ENCODE measurements at places on chromosomes 2 and 18.

DNA sequence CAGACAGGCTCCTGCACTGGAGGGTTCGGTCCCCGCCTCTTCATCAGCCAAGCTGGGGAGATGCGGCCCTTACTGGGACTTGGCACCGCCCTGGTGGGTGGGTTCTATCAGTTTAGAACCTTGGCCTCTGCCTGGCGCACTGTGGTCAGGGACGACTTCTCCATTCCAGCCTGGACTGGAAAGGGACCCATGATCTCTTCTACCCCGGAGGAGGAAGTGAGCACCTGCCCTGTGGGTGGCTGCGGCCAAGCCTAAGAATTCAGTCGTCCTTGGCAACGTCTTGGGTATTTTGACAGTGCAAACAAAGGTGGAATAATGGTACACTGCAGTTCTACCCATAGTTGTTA, 106.9 kb upstream of the CD302 start:
- no peak for DNase-seq

GRCh38 chr2:50594233-50594632, 437.7 kb downstream of the NRXN1 start:
- DNase-seq = no peak

GRCh38 chr2:30293303-30293921, 62.1 kb downstream of the LBH start:
- no peak for DNase-seq

DNA sequence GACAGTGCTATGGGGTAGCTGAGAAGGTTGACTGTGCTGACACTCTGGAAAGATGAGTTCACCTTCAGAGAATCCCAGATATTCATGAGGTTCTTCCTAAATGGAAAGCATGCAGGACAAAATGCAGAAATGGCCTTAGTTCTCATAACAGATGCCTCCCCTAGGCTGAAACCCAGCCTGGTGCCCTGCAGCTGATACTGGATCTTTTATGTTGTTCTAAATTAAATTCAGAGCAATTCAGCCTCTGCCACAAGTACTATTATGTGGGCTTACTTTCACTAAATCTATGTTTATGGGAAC, 172.0 kb upstream of the SERPINE2 start:
- DNase-seq = no peak

- DNase-seq = no peak
Measured at GRCh38 chr2:233470839-233471238, 95.7 kb downstream of the USP40 start.

GRCh38 chr2:105373895-105374401, 24.9 kb downstream of the FHL2 start:
- no peak for DNase-seq

DNA sequence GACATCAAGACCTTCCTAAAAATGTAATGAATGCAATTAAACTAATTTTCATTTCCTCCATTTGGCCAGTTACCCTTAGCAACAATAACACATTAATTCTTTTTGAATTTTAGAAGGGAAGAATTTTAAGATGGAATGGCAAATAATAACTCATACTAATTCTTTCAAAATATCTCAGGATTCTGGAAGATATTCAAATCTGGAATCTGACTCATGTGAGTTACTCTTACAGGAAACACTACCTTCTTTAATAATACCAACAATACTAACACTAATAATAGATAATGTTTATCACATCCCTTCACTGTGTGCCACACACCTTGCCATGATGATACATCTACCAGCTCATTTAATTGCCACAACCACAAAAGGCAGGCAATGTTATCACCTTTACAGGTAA, 46.4 kb downstream of the ZNF521 start:
- no peak for DNase-seq

GRCh38 chr18:939958-940357, 35.3 kb downstream of the ADCYAP1 start:
- no peak for DNase-seq

- DNase-seq = no peak
Measured at GRCh38 chr18:51069885-51070284, 39.9 kb downstream of the SMAD4 start.

DNA sequence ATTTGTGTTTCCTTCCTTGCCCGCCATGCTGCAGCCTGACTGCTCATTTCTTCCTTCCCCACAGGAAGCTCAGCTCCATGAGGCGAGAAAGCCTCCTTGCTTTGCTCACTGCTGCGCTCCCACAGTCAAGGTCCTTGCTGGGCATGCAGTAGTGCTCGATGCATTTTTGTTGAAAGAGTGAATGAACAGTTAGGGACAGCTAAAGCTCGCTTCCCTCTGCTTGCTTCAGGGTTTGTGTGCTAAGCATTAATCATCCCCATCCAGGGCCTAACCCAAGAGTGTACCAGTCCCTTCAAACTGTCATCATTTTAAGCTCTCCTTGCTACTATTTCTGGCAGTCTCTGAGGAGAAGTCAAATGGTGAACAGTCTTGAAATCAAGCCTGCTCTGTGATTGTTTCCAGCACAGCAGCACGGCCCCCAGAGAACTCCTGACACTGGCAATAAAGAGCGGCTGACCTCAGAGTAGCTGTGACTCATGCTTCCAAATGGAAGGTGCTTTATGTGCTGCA, 171.7 kb upstream of the SOX11 start:
- DNase-seq = no peak

DNA sequence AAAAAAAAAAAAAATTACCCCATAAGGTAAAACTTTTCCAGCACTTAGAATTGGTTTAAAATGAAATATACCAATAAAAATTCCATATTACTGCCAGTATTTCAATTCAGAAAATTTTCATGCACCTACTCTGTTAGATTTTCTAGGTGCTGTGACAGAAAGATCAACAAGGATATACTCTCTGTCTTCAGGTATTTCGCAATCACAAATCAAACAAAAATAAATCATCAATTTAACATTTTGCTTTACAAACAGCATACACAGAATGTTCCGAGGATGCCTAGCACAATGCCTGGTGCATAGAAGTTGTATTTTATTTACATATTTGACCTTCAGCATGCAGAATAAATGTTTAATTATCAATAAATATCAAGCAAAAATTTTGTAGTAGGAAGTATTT, 66.5 kb downstream of the RBBP8 start:
- DNase-seq = no peak

DNA sequence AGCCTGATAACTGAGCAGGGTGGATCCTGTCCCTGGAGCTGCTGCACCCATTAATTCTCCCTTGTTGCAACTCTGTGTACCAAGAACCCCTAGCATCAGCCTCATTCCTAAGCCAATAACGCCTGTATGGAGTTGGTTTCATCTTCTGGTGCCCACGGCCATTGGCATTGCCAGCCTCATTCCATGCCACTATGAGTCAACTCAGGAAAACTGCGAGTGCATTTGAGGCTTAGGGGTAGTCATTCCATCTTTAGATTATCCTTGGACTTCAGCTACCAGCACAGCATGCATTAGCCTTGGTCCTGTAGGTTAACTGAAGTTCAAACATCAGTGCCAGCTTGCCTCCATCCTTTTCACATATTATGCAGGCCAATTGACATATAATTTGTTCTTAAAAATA, 1.4 kb upstream of the TRIM54 start:
- no peak for DNase-seq

GRCh38 chr2:128160616-128161275, 69.7 kb downstream of the UGGT1 start:
- no peak for DNase-seq

DNA sequence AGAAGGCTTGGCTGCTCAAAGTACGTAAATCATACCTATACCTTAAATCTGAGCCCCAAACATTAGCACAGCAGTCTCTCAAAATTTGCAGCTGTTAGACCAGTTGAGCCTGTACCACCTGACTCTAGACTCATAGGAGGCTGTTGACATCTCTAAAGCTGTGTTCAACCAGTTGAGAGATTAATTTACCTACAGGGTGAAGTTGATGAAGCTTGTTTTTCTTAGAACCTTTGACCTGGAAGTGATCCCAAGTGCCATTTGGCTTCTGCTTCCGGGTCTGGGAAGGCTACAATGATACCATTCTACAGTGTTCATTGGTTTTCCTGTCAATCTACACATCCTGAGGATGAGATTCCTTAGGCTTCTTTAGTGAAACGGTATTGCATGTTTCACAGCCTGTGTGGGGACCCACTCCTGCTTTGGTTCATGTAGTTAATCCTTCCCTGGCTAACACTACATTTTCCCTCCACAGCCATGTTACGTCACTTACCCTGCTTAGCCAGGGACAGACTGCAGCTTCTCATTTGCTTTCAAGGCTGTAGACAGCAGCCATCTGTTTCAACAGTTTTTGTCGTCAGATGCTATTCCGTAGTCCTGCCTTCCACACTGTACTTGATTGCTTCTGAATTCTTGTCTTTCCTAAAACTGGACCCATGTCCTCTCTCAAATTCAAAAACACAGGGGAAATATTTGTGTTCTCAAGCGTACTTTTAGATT, 4.7 kb upstream of the IL1RL2 start:
- DNase-seq = no peak

- DNase-seq = no peak
Measured at GRCh38 chr2:62706721-62707521, 1.4 kb downstream of the EHBP1 start.

DNA sequence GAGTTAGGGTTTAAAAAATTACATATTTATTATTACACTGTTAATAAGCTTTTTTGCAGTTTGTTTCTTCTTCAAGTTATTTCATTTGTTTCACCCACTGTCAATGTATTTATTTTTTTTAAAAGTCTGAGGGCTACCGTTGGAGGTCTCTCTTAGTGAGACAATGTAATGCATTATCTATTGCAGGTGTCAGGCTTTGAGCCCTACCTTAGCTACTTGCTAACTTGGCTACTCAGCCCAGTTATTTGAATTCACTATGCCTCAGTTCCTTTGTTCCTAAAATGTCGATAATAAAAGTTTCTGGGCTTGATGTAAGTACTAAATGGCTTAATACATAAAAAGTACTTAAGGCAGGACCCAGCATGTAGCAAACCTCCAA, 458 bp upstream of the TFPI start:
- DNase-seq = no peak

DNA sequence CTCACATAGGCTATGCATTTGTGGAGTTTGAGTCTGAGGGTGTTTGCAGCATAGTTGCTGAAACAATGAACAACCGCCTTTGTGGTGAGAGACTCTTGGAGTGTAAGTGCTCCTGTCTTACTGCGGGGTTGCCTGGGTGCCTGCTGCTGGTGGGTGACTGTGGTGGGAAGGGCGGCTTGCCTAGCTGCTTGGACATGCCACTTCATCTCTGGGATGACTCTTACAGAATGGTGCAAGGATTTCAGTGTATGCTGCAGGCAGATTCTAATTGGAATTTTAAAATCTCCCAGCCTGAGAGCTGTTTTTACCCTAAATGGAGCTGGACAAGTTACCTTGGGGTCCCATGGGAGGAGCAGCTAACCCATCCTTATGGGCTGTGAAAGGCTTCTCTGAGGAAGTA, 50.1 kb downstream of the CYP27C1 start:
- DNase-seq = no peak

DNA sequence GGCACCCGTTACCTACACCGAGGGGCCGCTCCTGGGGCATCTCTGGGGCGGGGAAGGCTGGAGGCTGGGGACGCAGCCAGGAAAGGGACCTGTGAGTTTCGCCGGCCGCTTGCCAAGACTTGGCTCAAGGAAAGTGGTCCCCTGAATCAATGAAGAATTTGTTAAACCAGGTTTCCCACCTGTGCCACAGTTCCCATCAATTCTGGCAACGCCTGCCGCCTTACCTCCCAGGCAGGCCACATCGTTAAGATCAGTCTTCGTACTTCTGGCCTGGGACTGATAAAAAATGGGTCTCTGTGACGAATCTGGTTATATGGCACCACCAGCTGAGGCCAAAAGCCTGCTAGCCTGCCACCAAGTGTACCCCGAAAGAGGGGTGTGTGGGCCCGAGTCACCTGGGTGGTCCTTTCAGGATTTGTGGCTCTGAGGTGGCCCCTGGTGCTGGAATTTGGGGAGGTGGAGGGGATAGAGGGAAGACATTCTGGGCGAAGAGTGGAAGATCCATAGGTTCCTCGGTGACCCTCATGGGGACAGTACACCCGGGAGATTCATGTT, 789 bp upstream of the TGFA start:
- DNase-seq = no peak

DNA sequence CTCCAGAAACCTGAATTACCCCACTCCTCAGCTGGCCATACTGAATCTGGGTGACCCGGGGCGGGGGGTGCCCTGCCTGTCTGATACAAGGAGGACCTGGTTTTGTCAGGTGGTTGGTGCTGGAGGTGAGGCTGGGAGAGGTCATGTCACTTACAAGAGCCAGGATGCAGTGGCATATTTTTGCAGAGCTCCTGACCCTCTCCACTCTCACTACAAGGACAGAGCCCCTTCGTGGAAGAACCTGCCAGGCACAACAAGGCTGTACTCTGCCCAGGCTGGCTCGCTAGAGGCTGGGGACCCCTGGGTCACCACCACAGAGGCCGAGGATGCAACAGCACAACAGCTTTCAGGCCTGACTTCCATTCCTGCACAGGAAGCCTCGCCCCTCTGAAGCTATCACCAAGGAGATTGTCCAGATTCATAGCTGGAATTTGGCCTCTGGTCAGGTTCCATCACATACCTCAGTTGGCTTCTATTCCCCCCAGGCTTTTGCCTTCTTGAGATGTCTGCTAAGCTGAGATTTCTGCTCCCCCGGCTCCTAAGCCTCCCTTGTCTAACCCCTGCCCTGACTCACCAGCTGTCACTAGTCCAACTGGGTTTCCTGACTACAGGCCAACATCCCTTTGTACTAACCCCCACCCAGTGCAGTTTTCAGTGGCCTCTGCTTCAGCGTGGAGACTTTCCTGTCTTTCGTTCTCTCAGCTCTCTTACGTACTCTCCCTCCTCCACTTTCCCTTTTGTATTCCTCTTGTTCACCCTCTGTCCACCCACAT, 132.5 kb upstream of the EPAS1 start:
- DNase-seq = no peak

GRCh38 chr2:187819624-187820023, 265.4 kb upstream of the TFPI start:
- no peak for DNase-seq

DNA sequence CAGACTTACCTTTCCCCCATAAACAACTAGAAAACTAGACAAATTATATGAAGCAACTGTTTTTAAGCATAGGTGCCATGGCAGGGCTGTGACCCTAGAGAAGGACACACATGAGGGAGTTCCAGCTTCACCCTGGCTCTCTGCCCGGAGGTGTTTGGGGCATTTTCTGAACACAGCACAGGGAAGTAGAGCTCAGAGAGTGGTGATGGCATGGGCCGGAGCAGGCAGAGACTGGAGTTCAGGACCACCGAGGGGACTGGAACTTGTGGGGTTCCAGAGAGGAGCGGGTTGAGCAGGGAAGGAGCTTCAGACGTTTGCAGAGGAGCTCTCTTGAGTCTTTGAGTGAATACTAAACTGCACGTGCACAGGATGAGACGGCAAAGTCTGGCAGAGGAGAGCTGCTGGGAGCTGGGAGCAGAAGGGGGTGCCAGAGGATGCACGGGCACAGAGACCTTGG, 26.5 kb upstream of the KLF11 start:
- DNase-seq = no peak
